Urinary bladder (tissue), 4 donors: ENCODE measurements at places on chromosomes 6 and 20.

DNA sequence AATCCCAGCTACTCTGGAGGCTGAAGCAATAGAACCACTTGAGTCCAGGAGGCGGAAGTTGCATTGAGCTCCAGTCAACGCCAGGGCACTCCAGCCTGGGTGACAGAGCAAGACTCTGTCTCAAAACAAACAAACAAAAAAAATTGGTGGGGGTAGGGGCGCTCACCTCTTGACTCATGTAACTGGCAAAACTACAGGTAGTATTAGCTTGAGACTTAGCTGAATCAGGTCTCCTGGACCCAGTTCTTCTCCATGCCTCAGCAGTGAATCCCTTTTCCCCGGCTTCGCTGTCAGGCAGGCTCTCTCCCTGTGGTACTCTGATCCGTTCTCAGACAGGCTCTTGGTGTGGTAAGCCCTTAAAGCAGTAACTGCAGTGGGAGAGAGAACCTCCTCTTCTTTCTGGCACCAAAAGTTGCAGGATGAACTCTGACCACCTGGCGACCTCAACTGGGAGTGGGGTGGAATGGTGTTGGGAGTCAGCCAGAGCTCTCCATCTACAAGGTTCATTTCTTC, 12.9 kb downstream of the SLC9A8 start:
- DNase-seq, result no peak

DNA sequence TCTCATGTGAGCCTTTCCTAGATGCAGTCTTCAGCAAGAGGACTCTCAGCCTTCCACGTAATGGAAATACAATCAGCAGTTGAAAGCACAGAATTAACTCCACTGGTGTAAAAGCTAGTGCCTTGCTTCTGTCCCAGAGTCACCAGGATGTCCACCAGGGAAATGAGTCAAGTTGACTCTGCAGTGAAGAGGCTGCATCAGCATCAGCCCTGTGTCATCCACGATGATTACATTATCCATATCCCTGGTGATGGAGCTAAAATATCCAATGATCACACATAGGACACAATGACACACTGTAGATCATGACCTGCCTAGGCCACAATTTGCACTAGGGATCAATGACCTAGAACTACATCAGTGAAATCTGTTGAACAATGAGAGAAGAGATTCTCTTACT, 262.4 kb downstream of the ERMARD start:
- DNase-seq, result no peak

- DNase-seq, result no peak
Observed at GRCh38 chr6:107059606-107060005, 31.6 kb downstream of the MTRES1 start.

GRCh38 chr20:3111995-3112394, 27.5 kb upstream of the AVP start:
- no peak for DNase-seq

GRCh38 chr6:34285448-34286164, 36.8 kb upstream of the SMIM29 start:
- no peak for DNase-seq

- DNase-seq, result no peak
Observed at GRCh38 chr20:64177787-64178186, 13.5 kb downstream of the MYT1 start.

- no peak for DNase-seq
Observed at GRCh38 chr6:168167431-168168315, 88.7 kb upstream of the FRMD1 start.

GRCh38 chr6:152821525-152821924, 70.9 kb downstream of the VIP start:
- DNase-seq, result no peak

DNA sequence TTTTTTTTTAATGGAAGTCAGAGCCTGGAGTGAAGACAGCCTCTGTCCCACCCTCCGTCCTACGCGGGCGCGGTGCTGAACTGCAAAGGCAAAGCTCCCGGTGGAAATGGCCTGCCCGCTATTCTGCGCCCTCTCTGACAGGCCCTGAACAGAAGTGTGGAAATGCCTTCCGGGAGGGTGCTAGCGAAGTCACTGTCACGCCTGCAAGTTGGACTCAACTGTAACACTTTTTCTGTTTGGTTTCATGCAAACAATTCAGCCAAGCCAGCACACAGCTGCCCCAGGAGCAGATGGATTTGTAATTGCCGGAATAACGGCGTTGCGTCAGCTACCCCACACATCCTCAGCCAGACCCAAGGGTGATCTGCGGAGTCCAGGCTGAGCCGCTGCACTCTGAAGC, 107.6 kb downstream of the PSMB1 start:
- no peak for DNase-seq

DNA sequence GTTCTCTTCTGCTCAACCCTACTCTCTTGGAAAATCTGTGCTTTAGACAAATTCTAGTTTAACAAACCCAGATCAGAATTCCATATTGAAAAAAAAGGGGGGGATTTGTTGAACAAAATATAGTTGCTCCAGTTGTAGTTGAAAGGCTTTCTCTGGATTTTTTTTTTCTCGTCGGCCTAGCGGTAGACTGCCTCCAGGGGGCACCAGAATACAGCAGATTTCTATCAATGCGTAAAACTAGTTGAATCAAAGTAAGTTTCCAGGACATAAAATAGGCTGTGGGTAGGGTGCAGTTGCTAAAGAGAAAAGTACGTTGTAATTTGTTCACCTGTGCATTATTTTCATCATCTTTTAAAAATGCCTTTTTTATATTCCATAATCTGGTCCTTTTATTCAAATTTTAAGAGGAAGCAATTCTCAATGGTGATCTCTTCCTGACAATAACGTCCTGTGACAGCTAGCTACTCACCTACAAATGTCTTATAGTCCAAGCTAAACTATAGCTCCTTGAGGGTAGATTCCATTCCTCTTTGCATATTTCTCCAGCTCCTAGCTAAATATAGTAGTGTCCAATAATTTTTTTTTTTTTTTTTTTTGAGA, 105.4 kb downstream of the PERP start:
- DNase-seq, result no peak

- DNase-seq, result no peak
Observed at GRCh38 chr20:35134472-35134871, 12.7 kb downstream of the EDEM2 start.

DNA sequence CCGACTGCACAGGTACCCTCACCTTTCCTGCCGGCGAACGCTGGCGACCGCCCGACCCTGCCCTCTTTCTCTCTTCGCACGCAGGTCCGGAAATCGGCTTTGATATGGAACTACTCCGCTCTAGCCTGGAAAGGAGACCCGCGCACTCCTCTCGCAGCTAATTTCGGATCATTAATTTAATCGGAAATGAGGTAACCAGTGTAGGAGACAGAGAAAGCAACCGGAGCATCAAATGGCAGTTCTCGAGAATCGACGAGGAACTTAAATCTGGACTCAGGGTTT, 949 bp upstream of the ATXN1 start:
- no peak for DNase-seq

DNA sequence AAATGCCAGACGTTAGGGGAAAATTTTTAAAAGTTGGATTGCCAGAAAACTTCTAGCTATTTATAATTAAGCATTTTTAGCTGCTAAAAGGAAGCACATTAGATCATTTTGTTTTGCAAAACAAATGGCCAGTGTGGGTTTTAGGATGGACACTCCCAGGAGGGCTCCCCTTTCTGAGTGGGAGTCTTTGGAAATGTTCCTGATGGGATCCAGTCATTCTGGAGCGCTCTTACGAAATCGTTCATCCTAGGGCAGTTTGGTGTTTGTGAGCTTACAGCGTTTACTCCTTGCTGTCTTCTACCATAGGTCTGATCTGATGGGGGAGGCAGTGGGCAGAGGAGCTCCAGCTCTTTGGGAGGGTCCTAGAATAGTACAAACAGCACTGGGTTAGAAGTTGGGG, 14.7 kb downstream of the GNAS start:
- no peak for DNase-seq

DNA sequence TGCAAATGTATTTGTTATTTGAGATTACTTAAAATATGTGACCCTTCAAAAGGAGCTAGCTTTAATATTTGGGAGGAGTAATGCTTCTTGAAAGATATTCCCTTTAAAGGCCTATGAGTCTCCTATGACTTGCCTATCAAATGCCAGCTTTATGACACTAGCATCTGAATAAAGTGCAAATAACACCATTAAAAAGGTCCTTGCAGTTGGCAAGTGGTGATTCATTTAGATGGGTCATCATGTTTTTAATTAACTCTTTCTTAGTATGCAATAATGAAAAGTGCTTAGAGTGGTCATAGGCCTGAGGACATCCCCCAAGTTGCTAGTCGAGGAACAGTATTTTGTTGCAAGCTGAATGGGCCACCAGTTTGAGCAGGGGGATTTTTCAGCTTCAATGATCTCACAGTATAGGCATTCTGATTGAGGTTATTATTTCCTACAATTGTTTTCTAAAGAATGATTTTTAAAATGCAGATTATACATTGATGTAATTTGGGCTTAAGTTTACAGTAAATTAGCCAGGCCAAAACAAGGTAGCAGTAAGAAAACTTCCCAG, 3.7 kb upstream of the CD2AP start:
- DNase-seq, result no peak

GRCh38 chr20:8974009-8974708, 94.7 kb upstream of the PLCB4 start:
- DNase-seq, result no peak

GRCh38 chr20:33119725-33120720, 40.6 kb downstream of the BPIFB4 start:
- DNase-seq, result no peak

DNA sequence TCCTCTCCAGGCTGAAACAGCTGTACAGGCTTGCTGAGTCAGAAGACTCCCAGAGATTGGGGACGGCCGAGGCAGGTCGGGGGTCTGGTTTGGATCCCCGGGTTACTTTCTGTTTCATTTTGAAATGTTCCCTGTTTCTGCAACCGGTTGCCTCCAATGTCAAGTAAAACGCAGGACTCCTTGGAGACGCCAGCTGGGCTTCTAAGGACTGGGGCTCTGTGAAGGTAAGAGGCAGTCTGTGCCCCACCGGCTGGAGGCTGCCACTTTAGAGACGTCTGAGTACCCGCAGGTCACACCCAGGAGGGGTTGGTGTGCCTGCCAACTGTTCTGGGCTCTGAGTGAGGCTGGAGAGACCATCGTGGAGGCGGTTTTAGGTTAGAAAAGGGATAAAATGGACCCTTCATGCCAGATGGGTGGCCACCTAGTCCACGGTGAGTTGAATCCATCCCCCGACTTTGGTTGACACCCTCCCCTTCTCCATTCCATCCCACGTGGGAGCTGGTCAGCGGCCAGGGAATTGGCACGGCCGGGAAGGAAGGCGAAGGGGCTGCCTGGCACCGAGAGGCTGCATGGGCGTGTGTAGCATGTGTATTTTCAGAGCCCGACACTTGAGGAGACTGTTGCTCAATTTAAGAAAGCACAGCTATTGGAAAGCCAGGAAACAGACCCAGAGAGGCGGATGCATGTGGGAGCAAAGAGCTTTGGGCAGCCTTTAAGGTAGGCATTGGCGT, 240.9 kb downstream of the PHACTR1 start:
- no peak for DNase-seq

DNA sequence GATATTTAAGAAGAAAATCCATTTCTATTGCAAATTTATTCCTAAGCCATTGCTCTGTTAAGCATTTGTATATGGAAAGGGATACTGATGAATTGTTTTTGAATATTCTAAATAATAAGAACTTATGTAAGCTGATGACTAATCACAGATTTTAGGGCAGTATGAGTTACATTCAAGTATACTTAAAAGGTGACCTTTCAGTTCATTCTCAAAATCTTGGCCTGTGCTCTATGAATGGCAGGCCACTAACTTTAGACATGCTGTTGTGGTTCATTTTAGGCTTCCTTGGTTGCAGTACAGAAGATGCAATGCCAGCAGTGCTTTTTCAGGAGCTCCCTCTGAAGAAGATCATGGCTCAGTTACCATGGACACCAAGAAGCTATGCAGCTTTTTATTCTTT, 380.4 kb downstream of the CENPW start:
- no peak for DNase-seq

DNA sequence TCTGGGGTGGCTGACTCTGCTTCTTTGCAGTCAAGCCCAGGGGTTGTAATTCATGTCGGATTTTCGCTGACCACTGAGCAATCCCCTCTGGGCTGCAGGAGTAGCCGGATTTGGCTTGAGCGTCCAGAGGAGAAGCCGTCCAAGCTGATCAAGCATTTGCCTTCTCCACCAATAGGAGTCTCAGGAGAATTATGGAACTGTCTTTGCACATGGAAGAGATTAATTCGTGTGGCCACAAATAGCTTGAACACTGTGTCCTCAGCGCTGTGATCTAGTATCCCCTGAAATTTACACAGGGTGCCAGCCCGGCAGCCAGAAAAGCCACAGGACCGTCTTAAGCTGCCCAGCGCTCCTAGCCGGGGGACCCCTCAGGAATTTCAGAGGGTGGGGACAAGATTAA, 37.1 kb downstream of the EYA2 start:
- DNase-seq, result no peak

- no peak for DNase-seq
Observed at GRCh38 chr6:158226655-158227512, 58.7 kb downstream of the GTF2H5 start.
